ENCODE measurements at places on chromosomes 7 and 10.

GRCh38 chr10:20004087-20004523 lies 187.9 kb downstream of the PLXDC2 start:
- no peak for DNase-seq

DNA sequence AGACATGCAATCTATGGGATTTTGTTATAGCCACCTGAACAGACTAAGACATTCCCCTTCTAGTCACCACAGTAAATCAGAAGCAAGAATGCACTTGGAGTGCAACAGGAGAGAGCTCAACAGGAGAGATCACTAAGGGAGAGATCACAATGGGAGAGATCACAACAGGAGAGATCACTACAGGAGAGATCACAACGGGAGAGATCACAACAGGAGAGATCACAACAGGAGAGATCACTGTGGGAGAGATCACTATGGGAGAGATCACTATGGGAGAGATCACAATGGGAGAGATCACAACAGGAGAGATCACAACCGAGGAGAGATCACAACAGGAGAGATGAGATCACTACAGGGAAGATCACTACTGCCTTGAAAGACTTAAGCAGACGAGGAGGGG lies 238.5 kb upstream of the PITRM1 start:
- no peak for DNase-seq

GRCh38 chr7:67525588-67525987 lies 529.0 kb downstream of the TYW1 start:
- DNase-seq = no peak

DNA sequence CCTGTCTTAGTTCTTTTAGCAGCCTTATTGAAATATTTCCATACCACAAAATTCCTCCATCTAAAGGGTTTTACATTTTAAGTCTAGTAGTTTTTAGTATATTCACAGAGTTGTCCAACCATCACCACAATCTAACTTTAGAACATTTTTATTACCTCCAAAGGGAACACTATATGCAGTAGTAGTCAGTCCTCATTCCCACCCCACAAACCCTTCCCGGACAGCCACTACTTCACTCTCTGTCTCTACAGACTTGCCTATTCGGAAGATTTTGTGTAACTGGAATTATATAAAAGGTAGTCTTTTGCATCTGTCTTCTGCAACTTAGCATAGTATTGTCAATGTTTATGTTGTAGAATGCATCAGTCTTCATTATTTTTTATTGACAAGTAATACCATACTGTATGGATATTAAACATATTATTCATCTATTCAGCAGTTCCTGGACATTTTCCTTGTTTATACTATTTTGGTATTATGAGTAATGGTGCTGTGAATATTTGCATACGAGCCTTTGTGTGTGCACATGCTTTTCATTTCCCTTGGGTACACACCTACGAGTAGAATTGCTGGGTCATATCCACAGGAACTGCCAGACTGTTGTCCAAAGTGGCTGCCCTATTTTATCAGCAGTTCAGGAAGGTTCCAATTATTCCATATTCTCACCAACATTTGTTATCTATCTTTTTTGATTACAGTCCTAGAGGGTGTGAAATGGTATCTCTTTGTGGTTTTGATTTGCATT lies 60.9 kb upstream of the LANCL2 start:
- DNase-seq = no peak

- no peak for DNase-seq
These were observed 378 bp downstream of the PIK3AP1 start for GRCh38 chr10:96719850-96720421.

- DNase-seq = no peak
These were observed 135.8 kb downstream of the KCNMA1 start for GRCh38 chr10:77501846-77502261.

DNA sequence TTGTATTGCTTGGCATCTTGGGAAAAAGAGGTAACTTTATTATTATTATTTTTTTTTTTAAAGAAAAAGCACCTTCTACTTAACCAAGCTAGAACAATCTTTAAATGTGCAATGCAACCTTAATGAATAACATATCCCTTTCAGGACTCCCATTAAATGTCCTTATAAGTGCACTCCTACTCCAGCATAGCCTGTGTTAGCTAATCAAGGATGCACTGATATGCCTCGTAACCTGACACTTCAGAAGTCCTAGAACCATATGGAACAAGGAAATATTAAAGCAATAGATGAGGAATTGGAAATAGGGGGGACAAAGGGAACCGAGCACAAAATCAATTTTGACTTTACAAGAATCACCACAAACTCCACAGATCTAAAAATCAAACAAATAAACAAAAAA lies 522.4 kb downstream of the PARD3 start:
- no peak for DNase-seq

GRCh38 chr7:126486806-126487205 lies 765.9 kb downstream of the GRM8 start:
- DNase-seq = no peak

- DNase-seq = no peak
These were observed 1021.6 kb downstream of the GATA3 start for GRCh38 chr10:9076066-9076465.

- no peak for DNase-seq
These were observed 55.4 kb upstream of the FAM3C start for GRCh38 chr7:121451367-121452094.

GRCh38 chr7:107463139-107464078 lies 6.4 kb upstream of the GPR22 start:
- DNase-seq = peak; percentile 34

GRCh38 chr10:14648005-14648765 lies 126.5 kb downstream of the FAM107B start:
- DNase-seq = no peak

GRCh38 chr10:42648512-42648911 lies 10.1 kb upstream of the ZNF33B start:
- DNase-seq = no peak

- DNase-seq = no peak
These were observed 155.0 kb downstream of the STK31 start for GRCh38 chr7:23864973-23865372.
